GM12878 (cell line): ENCODE measurements at places on chromosomes 3 and 15. TPM values are rescaled to one million over a fixed set of nuclear protein-coding genes. Genes with fewer than 3 reads are reported as not detected.

GRCh38 chr15:98785807-98786621 lies 137.7 kb downstream of the IGF1R start:
- H3K27ac ChIP-seq: no peak overlapping the region
- DNase-seq: peak; percentile 23
- H3K4me1 ChIP-seq: no peaks in the 10 kb centered on the region

GLCE gene
- 2.1 and 2.8 TPM in 2 replicates for total RNA-seq

DNA sequence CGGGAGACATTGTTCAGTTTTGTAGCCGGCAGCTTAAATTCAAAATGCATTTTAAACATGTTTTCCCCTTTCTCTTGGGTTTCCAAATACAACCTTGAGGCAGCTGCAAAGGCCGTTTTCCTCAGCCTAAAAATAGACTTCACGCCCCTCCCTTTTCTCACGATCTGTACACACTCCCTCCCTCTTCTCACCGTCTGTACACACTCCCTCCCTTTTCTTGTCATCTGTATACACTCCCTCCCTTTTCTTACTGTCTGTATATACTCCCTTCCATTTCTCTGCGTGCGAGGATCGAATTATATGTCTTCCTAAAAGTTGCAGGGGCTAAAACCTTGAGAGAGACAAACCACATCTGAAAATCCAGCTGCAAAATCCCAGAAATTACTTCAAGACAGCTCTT lies 8.9 kb downstream of the MUC4 start:
- no peak overlapping the region for H3K27ac ChIP-seq
- no peaks in the 10 kb centered on the region; the same call in 1 of the 2 replicates for H3K27me3 ChIP-seq
- no peak for DNase-seq
- no peaks in the 10 kb centered on the region for H3K4me1 ChIP-seq

- no peaks in the 10 kb centered on the region for H3K4me1 ChIP-seq
- no peak overlapping the region for H3K4me3 ChIP-seq
- H3K27ac ChIP-seq: no peak overlapping the region
- peaks cover 51% of the 10 kb centered on the region for H3K36me3 ChIP-seq
These were observed 21.7 kb downstream of the NBEAL2 start for GRCh38 chr3:47000922-47001730.

RTP3 gene
- not detected in 2 replicates for total RNA-seq

DNA sequence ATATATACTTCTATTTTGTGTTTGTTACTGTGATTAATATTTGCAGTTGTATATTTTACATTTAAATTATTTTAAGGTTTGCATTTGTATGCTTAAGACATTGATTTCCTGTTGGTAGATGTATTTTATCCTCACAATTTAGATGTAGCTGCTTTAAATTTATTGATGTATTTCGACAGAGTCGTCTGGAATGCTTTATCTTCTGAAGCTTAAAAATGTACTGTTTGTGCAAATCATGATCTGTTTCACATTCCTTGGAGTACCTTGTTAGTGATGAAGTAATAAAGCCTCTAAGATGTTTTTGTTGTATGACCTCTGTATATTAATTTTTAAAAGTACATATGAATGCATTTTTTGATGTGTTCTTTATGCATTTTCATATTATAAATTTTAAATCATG lies 1.9 kb downstream of the CHD2 start:
- no peaks in the 10 kb centered on the region for H3K27me3 ChIP-seq
- no peak for DNase-seq
